ENCODE measurements at places on chromosomes 11 and 22.

GRCh38 chr11:130706572-130706971 is 209.7 kb downstream of the SNX19 start:
- no peak for DNase-seq

GRCh38 chr11:119370486-119371046 is 10.9 kb downstream of the USP2 start:
- DNase-seq, result no peak

DNA sequence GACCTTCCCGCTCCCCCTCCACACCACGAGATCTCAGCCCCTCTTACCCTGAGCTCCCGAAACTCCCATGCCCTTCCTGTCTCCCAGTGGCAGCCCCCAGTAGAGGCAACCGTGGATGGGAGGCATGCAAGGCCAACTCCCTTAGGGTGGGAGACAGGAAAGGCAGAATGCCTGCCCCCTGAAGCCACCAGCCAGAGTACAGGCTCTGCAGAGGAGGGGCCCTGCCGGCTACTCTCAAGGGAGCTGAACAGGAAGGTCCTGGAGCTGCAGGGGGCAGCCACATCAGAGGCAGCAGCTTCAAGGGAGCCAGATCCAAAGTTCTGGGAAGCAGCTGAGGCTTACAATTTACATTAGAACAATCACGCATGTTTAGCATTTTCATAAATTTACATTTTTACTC is 38.3 kb downstream of the PDE2A start:
- DNase-seq, result no peak

- no peak for DNase-seq
These were observed 34.7 kb downstream of the PISD start for GRCh38 chr22:31627223-31627731.

GRCh38 chr11:70796648-70797227 is 398.4 kb downstream of the CTTN start:
- no peak for DNase-seq

DNA sequence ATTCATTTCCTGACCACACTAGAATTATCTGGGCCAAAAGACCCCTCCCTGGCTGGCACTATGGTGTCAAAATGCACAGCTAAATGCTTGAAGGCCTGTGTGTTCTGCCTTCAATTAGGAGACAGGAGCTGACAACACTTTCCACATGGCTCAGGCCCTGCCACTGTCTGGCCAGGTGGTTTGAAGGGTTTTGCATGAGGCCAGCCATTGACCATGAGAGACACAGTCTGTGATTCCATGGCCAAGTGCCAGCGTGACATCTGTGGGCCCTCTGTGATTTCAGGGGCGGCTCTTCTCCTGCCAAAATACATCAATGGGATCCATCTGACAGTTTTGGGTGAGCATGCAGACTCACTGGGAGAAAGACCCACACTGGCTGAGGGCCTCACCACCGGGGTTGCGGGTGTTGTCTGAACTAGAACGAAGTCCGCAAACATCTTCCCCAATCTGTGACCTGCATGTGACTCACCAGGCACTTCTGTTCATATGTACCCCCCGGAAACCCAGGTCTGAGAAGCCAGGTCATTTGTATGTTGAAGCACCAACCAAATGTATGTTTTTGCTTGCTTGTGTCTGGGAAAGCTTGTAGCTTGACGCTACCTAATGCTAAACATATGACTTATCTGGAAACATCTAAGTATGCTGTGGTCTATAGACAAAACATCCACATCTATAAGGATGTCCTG is 20.7 kb upstream of the NAV2 start:
- DNase-seq, result peak; percentile 32
